Fibroblast of skin of left quadriceps (primary cell): ENCODE measurements at places on chromosomes 3 and 15.

DNA sequence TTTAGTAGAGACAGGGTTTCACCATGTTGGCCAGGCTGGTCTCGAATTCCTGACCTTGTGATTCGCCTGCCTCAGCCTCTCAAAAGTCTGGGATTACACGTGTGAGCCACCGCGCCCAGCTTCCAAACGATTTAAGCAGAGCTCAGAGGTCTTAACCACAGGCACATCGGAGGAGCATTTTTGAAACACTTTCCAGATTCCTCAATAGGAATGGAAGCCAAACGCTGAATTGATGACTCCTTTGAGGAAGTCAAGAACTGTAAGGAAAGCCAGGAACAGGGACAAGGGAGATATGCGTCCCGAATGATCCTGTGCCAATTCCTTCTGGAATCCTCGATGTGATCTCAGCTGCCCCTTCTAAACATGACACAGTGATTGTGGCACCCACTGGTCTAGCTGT, 40.0 kb downstream of the TRH start:
- DNase-seq: peak; percentile 42

DNA sequence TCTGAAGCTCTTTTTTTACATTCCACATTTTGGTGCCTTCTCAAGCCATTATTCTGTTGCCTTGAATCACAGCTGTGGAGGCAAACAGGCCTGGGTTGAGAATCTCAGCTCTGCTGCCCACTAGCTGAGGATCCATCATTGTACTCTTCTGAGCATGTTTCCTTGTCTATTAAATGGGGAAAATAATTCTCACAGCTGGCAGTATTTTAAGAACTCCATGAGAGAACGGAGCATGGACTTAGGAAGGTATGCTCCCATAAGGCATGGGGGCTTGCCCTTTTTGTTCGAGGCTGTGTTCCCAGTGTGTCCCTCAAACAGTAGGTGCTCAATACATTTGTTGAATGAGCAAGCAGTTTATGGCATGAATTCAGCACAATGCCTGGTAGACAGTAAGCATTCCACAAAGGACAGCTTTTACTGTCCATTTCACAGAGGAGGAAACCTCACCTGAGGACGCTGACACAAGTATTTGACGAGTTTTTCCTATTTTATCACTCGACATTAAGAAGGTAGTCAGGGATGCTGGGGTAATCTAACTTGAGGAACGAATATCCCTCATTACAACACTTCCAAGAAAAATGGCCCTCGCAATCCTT, 2.1 kb upstream of the PTPRG start:
- no peak for DNase-seq

DNA sequence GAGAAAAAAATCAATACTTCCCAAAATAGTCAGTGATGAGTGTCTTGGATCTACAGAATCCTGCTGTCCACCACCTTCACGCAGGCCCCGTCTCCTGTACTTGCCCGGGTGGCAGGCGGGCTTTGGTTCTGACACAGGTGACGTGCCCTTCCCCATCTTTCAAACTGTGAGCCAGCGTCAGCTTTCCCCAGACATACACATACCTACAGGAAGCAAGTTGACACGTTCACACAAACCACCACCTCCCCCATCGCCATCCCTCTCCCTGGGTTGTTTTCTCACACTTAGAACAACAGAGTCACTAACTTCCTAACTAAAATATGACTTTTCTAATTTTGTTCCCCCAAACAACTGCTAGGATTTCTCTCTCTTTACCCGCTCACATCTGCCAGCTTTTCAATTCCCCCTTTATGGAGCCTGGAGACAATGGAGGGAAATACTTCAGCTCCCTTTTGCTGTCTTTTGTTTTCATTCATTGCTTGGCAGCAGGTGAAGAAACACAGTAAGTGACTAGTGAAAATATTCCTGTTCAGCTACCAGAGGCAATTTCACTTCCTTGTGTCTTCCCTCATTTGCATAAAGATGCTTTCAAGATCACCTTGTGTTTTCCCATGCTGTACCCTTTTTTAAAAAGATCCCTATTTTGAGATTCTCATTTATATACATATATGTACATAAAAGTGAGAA, 248.3 kb downstream of the SLCO3A1 start:
- DNase-seq: no peak

DNA sequence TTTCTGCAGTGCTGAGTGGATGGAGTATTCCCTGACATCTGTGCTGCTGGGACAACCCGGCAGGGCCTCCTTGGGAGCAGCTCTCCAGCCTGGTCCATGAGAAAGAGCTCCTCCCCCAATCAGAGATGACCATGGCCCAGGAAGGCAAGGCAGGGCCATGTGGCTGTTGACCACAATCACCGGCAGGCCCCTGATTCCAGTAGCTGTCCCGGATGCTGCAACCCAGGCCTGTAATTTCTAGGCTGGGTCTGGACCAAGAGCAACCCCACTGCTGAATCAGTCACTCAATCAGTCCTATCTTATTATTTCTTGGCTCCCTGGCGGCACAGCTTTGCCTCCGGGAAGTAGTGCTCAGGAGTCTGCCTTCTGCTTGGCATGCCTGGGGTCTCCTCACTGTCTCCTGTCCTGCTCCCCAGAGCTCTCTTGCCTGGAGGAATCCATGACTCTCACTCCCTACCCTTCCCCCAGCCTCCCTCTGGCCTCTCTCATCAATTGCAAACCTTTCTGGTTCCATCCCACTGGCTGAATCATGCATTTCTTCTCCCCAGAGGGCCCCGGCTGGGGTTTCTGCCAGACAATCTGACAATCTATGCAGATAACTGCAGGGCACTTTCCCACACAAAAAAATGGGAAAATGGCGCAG, 32.6 kb upstream of the ITGA11 start:
- DNase-seq: peak; percentile 66

- DNase-seq: no peak
Observed at GRCh38 chr3:38648659-38649499, 608 bp downstream of the SCN5A start.

- no peak for DNase-seq
Observed at GRCh38 chr3:160012108-160012507, 23.5 kb downstream of the IL12A start.

DNA sequence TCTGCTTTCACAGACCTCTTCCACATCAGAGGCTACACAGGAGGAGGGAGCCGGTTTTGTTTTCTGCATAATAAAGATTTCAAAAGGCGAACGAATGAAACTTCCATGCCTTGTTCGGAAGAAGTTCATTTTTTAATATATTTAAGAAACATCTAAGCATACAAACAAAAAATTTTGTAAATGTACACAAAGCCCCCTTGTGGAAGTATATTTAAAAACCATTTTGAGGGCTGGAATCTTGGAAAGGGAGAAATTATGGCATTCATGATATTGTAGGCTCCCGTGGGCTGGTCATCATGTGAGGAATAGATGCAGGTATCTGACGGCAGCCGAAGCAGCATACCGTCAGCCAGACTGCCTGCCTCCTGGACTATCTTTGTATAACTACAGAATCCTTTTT, 90.4 kb downstream of the MECOM start:
- no peak for DNase-seq

DNA sequence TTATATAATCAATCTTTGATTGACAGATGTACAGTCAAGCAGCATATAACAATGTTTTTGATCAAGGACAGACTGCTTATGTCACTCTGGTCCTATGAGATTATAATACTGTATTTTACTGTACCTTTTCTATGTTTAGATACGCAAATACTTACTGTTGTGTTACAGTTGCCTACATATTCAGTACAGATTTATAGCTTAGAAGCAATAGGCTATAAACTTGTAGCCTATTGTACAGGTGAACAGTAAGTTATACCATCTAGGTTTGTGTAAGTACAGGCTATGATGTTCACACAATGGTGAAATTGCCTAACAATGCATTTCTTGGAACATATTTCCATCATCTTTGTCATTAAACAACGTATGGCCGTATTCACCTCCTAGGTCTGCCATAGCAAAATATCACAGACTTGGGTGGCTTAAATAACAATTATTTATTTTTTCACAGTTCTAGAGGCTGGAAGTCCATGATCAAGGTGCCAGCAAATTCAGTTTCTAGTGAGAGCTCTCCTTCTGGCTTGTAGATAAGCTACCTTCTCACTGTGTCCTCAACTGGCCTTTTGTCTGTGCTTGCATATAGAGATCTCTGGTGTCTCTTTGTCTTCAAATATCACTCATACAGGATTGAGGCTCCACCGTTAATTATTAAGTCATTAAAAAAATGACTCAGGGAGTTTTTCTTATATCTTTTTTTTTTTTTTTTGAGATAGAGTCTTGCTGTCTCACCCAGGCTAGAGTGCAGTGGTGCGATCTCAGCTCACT, 89.1 kb downstream of the EBLN2 start:
- DNase-seq: no peak

GRCh38 chr3:56894881-56895431, 93.2 kb upstream of the ARHGEF3 start:
- no peak for DNase-seq

GRCh38 chr3:14803981-14804834, 14.6 kb upstream of the FGD5 start:
- DNase-seq: no peak

- DNase-seq: no peak
Observed at GRCh38 chr3:143514109-143514508, 334.2 kb downstream of the SLC9A9 start.

GRCh38 chr15:39579487-39580116, 1.3 kb upstream of the THBS1 start:
- DNase-seq: peak; percentile 86

GRCh38 chr3:186931532-186932280, 1.4 kb downstream of the ST6GAL1 start:
- DNase-seq: no peak

DNA sequence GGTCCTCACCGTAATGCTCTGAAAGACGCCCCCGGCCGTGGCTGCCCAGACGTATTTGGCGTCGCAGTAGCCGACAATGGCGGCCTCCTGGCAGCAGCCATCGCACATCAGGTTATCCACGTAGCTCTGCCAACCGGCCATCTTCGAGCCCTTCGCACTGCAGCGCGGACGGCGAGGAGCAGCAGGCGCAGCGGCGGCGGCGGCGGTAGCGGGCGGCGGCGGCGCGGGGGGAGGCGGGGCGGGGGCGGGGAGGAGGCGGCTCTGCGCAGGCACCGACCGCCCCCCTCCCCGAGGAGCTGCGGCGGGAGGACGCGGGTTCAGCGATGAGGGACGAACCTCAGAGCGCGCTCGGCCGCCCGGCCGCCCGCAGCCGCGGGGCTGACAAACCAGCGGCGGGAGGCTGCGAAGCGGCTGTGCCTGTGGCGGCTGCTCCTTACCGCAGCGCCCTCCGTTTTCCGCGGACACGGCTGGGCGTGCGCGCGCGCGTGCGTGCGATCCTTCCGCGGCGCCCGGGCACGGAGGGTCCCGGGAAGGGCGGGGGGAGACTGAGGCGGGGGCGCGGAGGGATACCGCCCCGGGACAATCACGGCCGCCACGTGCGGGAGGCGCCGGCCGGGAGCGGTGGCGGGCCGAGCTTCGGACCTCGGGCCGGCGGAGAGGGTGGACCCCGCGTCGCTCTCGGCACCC, at the start of gene PFN2:
Gene PFN2, minus strand, starts transcription at position 180 of the 687 bp plus-strand sequence. Its CDS starts 39 bp downstream, at position 141.
- peak; percentile 80 for DNase-seq

- no peak for DNase-seq
Observed at GRCh38 chr3:108602249-108602934, 12.9 kb downstream of the DZIP3 start.

DNA sequence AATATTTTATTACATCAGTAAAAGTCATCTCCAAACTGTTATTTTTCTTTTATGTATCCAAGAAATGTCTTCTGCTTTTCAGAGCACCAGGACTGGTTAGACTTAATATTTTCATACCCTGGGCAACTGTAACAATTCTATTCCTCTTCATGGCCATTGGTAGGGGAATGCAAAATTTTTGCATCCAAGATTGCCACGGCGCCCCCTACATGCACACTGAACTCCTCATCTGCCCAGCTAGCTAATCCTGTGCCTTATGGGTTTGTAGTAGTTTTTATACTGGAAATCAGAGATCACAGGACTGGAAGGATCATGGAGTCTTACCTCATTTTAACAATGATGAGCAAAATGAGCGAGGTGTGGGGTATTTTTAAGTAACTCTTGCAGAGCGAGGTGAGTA, 74.2 kb downstream of the CRTC3 start:
- DNase-seq: no peak

DNA sequence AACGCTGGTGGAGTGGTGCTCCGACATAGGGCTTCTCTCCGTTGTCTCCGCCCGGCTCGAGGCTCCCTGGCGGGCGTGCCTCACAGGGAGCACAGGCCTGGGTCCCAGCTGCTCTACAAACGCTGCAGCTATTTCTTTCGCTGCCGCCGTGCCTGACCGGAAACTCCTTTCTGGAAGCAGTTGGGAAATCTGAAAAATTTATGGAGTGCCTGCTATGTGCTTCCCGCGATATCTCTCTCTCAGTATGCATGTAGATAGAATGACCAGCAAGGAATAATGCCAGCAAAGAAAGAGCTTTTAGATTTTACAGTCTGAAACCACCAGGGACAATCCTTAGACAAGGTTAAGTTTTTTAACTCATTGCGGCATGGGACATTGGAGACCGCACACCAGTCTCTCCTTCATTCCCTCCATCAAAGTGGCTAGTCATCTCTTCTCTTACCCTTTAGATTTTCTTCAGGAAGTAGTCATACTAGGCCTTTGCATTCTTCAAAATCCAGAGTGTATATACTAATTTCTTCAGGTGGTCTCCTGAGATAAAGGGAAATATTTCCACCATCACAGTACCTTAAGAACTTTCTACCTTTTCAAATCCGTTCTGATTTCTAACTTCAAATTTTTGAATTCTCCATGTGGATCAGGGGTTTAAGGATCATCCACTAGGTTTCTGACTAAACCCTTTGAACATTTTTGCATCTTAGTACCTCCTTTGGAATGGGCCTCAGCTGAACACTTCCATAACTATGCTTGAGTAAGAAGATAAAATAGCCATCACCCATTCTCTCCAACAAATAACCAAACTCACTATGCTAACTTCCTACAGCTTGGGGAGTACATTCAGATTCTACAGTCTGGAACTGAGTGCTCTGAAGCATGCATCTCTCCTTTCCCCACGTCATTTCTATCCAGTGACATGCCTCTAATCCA, 1.1 kb upstream of the NPHP3 start:
- DNase-seq: no peak

- DNase-seq: peak; percentile 17
Observed at GRCh38 chr15:37536967-37537605, 397.4 kb upstream of the TMCO5A start.

DNA sequence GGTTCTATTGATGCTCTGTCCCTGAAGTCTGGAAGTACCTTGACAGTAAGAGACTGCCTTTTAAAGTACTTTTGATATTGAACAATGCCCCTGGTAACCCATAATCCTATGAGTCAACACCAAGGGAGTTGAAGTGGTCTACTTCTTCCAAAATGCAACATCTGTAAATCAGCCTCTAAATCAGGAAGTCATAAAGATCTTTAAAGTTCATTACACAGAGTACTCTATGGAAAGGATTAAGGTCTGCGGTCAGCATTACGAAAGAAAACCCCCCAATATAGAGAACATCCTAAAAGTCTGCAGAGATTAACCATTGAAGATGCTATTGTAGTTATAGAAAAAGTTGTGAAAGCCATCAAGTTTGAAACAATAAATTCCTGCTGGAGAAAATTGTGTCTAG, 52.7 kb upstream of the CMC1 start:
- DNase-seq: no peak
